ENCODE measurements at places on chromosomes 11 and 22. TPM values are rescaled to one million over a fixed set of nuclear protein-coding genes. Genes with fewer than 3 reads are reported as not detected.

RTN4RL2 gene
- 0.74 TPM for total RNA-seq

TMEM121B gene
- 0.19 TPM for total RNA-seq

ZNF280B gene
- total RNA-seq: 1.8 TPM

FRMD8 gene
- total RNA-seq: 38.2 TPM

OR51B2 gene
- not detected for total RNA-seq

AMPD3 gene
- total RNA-seq: 11.5 TPM

MPPED1 gene
- not detected for total RNA-seq

IGLL1 gene
- not detected for total RNA-seq

CCDC34 gene
- total RNA-seq: 28.2 TPM

NRGN gene
- 10.3 TPM for total RNA-seq

KCNQ1OT1 gene
- total RNA-seq: 0.17 TPM

LYVE1 gene
- not detected for total RNA-seq

CALCB gene
- 12.5 TPM for total RNA-seq

TRIM34 gene
- total RNA-seq: 12.8 TPM

ARHGAP8 gene
- total RNA-seq: 2.7 TPM

RAG2 gene
- total RNA-seq: not detected

PITPNM1 gene
- 127 TPM for total RNA-seq

VPS51 gene
- 90.8 TPM for total RNA-seq

FGF4 gene
- total RNA-seq: not detected

NAALADL1 gene
- 8.5 TPM for total RNA-seq

LMO2 gene
- not detected for total RNA-seq

CATSPERZ gene
- 0.67 TPM for total RNA-seq

FAM227A gene
- total RNA-seq: 0.35 TPM
